ENCODE measurements at places on chromosomes 6 and 20.

- DNase-seq = no peak
Observed at GRCh38 chr6:169450097-169450496, 196.5 kb upstream of the THBS2 start.

- no peak for DNase-seq
Observed at GRCh38 chr6:2063547-2063946, 181.9 kb downstream of the GMDS start.

DNA sequence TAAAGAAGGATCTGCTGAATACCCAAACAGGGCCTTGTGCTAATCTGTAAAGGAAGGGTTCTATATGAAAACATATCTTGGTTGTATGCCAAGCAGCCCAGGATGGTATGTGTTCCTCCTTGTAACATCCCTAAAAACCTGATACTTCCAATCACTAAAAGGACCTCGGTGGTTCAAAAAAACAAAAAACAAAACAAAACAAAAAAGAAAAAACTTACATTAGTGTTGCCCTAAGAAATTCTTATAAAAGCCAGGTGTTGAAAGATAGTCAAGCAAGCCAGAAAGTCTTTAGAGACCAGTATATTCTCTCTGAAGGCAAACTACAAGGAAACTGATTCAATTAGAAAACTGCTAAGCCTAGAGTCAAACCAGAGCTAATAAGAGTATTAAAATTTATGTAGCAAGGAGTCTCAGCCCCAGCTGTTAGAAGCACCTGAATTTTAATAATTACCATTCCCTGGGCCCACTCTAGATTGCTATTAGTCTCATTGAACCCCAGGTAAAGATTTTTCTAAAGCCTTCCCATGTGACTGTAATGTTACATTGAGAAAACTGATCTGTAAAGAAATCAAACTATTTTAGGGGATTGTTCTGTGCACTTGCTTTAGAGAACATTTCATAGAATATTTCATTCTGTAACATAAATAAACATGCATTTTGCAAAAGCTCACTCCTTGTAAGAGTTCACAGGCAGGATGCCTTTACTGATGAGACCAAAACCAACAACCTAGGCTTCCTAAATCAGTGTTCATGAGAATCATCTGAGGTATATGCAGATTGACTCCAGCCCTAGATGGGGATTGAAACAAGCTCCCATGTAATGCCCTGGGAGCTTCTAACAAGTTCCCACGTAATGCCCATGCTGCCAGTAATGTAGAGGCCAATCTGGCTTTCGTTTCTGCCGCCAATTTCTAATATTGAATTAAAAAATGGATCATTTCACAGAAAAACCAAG, 95.2 kb upstream of the BTN3A2 start:
- no peak for DNase-seq

DNA sequence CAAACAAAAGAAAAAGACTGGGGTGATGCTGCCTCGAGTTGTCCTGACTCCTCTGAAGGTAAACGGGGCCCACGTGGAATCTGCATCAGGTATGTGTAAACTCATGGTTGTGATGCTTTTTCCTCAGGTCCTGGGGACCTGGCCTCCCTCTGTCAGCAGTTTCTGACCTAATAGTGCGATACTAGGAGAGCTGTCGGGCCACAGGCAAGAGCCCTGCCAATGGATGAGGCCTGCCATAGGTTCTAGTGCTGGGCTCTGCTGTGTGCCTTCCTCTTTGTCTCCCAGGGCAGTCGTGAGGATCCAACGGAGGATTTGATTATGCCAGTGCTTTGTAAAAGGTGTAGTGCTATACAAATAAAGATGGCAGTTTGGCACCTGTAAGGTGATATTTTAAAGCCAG, 71.2 kb downstream of the ASXL1 start:
- DNase-seq = no peak

DNA sequence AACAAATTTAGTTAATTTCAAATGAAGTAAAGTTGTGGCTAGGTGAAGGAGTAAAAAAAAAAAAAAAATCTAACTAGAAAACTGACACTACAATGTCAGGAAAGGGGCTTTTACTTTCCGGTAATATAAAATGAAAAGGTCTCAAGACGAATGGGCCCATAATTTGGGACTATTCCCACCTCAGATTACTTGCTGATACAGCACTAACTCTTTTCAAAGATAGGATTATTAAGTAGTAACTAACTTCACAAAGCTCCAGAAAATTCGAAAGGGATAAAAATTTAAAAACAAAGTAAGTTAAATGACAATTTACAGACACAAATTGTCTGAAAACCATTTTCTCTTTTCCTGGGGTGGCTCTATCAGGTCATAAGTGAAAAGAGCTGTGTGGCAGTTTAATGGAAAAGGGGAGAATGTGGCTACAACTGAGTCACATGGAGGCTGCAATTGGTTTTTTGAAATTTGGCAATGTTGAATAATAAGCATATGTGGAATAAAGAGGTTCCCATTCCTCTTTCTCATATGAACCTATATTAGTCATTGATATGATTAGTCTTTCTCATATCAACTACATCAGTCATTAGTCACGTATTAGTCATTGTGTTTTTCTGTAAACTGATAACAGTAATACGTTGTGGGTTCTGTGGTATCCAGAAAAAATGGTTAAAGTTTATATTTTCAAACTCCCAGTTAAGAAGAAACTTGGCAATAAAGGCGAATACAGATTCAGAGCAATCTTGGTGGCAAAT, 78.0 kb downstream of the RWDD2A start:
- DNase-seq = no peak

DNA sequence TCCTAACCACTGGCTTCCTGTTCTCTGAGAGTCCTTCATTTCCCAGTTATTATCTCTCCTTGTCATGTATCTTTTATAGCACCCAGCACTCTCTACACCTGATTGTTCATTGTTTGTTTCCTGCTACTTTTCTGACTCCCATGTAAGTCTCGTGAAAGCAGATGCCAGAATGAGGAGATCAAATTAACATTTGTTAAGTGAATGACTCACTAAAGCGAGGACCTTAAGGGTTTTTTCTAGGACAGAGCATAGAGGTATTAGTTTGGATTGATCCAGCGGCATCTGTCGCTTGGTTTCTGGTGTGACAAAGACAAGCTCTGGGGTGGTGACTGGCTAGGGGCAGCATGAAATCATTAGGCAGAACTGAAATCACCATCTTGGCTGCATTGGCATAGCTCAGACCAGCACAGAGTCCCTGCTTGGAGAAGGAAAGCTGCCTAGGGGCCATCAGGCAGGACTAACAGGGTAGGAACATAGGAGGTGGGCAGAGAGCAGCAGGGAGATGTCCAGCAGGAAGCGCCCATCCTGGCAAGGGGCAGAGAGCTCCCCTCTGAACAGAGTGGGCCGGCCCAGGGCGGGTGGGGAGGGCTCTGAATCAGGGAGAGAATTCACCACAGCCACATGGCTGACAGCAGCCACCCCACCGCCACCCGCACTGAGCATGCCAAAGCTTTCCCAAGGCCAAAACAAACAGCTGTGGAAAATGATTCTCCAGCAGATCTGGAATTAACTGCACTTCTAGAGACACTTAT, 97.1 kb upstream of the CEP85L start:
- no peak for DNase-seq

DNA sequence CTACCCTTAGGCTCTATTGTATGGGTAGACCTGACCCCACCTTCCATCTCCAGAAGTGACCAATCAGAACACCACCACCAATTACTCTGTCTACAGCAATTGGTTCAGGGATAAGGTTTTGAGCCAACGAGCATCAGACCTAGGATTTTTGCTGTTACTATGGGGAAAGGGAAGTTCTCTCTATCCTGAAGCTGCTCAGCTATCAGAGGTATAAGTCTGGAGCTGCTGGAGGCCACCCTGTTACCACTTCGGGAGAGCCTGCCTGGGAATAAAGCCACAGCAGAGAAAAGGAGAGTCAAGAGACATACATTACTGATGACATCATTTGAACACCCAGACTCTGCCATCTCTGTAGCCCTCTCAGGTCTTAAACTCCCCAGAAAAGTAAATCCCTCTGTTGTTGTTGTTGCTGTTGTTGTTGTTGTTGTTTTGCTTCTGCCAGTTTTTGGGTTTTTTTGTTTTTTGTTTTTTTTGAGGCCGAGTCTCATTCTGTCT, 94.5 kb downstream of the PREX1 start:
- no peak for DNase-seq

DNA sequence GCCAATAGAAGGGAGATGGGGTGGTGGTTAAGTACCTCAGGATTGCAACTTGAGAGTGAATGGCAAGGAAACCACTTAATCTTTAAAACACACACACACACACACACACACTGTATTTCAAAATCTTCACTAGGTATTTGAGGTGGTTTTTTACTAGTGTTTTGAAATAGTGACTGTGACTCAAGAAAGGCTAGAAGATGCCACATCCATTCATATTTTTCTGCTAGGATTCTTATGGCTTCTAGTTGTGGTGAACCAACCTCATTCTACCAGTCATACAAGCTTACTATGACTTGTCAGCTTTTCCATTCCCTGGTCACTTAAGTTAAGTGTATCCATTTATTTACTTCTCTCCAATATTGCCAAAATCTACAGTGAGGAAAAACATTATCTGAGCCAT, 519.4 kb upstream of the JAG1 start:
- DNase-seq = no peak

DNA sequence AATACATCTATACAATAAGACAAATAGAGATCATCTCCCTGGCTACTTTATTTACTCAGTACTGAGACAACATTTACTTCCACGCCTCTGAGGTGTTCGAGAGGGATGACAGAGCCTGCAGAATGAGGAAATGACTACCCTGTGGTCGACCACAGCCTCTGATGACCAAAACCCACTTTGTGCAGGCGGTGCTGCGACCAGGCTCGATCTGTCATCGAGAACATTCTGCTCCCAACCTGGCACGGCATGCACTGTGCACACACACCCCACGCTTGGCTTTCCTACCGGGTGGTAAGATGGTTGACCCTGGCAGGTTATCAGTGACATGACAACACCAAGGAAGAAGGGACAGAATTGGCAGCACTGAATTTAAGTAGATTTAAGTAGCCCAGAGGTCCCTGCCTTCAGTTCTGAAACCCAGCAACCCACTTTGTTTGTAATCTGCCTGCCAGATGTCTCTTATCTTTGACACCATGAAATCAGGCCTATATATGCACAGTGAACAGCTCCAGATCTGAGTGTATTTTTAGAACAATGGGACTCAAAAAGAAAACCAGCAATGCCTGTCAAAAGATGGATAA, 42.6 kb downstream of the TTI1 start:
- peak; percentile 78 for DNase-seq

DNA sequence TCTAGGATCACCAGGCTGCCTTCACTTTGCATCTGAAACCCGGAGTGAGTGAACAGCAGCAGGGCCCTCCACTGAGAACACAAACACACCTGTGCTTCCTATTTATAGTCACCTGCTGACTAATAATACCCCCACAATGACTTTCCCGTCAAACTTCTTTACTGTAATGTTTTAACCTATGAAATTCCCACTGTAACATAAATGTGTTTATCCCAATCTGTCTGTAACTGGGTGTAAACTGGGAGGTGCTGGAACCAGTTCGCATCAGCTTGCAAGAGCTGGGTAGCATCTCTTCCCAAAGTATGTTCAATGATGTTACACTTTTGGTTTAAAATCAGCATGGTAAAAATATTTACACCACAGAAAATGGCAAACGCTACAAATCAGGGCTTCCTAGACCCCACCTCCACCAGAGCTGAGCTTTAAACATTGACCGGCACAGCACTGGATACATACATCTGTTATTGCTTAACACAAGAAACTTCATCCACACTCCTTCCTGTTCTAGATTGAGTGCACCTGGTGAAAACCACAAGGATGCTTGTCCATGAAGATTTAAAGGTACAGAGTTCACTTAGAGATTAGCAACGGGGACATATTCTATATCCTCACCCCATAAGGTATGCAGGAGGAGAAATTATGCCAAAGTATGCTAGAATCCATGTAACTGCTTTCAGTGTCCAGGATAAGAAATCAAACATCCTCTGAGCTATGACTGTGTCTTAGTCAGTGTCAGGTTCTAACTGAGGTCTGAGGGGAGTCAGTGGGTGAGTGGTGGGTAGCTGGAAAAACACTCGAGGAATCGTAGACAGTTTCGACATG, 79.0 kb downstream of the ALDH8A1 start:
- no peak for DNase-seq

DNA sequence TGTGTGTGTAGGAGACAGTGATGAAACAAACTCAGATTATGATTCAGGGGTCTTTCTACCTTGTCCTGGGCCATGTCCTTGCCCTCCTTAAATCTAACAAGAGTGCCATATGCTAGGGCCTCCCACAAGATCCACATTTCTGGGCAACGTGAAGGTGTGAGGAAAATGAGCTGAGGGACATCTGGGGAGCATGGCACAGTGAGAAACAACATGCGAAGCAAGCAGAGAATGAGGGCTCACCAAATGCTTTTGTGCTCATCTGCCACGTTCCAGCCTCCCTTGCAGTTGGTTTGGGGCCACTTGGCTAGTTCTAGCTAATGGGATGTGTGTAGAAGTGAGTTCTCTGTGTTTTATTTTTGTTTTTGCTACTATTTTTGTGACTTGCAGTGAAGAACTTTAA, 21.4 kb upstream of the RNF182 start:
- no peak for DNase-seq

- no peak for DNase-seq
Observed at GRCh38 chr6:54289426-54289825, 18.8 kb upstream of the TINAG start.

DNA sequence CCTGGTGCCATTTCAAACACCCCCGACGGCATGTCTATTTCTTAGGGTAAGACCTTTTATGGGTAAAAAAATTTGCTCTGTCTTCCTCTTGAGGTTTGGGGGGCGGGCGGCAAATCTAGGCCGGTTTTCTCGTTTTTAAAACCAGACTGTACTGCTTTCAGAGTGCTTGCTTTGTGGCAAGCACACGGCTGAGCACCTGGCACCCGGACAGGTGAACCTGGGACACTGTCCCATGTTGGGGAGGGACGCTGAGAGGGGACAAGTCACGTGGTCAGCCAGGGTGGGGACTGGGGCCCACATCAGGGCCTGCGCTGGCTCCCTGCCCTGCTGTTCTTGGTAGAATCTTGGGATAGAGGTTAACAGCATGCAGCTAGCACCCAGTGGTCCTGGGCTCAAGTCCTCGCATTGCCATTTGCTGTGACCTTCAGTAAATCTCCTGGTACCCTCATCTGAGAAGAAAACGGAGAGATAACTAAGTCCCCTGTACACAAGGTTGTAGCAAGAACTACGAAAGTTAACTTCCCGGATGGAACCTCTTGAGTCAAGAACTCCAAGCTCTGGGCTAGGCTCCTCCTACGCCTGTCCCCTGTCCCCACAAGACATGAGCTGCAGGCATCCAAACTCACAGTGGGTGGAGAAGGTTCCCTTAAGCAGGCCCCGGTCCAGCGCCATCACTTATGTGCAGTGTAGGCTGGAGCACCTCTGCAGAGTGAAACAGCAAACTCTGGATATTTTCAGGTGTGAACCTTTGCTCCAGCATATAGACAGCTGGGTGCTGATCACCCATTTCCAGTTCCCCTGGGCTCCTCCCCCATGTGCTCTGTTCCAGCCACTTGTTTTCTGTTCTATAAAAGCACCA, 41.7 kb downstream of the PMEPA1 start:
- no peak for DNase-seq
